ENCODE measurements at places on chromosomes 12 and 14.

DNA sequence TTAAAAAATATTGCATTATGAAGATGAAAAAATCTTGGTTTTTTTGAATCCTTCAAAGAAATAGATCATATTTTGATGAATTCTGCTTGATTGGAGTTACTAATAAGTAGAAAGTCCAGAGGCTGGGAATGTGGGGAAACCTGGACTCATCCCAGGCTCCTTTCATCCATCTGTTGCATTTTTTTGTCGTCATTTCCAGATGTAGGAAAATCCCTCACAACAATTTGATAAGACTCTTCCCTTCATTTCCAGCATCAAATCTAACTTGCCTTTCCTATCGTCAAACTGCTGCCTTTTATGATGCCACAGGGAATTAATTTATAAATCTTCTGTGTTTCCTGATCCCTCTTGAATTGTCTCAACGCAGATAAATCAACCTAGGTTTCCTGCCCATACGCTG, 211.6 kb downstream of the FBXL14 start:
- H3K36me3 ChIP-seq = peaks cover 6% of the 10 kb centered on the region
- H3K4me3 ChIP-seq = no peak overlapping the region
- no peak overlapping the region for H3K27ac ChIP-seq
- peaks cover 2% of the 10 kb centered on the region for H3K4me1 ChIP-seq
- H3K27me3 ChIP-seq = no peaks in the 10 kb centered on the region

DNA sequence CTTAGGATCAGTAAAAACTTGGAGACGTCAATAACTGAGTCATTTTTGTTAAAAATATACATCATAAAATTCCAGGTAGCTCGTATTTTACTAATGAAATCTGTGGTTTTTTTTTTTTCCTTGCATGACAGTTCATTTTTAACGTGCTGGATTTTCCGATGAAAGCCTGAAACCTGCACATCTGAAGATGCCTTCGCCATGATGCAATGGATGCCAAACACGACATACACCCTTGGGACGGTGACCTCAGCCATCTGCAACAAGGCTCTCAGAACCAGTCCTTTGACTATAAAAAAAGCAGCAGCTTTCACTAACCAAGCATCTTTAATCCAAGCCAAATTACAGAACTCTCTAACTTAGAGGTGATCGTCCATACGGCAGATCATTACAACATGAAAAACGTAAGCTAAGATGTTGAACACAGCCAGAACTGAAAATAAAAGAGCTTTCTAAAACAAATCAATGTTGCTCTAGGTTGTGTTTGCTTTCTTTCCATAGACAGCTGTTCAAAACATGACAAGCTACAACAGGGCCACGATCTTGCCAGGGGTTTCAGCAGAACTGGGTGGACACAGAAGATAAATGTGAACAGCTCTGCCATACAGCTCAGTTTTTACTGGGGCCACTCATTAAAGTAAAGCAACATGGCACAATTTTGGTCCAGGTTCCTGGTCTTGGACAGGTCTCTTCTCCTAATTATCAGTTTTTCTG, 7.8 kb downstream of the NIN start:
- no peaks in the 10 kb centered on the region for H3K27me3 ChIP-seq
- H3K4me3 ChIP-seq = peak overlapping the region; percentile 87
- no peak for DNase-seq
- no peaks in the 10 kb centered on the region for H3K36me3 ChIP-seq
- H3K4me1 ChIP-seq = peaks cover 63% of the 10 kb centered on the region

DNA sequence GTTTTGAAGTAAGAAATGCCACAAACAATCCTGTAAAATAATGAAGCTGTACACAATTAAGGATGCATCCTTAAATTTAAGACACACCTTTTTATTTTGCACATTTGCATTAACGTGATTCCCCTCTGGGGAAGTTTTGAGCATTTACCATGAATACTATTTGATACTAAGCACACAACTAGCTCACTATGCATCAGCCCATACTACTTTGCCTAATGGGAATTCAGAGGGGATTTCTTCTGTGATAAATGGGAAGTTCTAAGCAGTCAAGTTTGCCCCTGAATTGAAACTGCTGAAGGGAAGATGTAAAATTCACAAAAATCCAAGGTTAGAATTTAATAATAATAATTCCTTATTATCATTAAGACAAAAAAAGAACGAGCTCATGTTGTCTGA, 27.4 kb downstream of the SINHCAF start:
- DNase-seq = no peak
- no peaks in the 10 kb centered on the region for H3K27me3 ChIP-seq
- peaks cover 19% of the 10 kb centered on the region for H3K4me1 ChIP-seq
- no peak overlapping the region for H3K4me3 ChIP-seq

DNA sequence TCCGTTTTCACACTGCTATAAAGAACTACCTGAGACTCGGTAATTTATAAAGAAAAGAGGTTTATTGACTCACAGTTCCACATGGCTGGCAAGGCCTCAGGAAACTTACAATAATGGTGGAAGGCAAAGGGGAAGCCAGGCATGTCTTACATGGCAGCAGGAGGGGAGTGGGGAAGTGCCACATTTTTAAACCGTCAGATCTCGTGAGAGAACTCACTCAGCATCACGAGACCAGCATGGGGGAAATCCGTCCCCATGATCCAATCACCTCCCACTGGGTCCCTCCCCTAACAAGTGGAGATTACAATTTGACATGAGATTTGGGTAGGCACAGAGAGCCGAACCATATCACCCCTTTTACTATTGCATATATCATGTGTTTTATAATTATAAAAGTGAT, 2.0 kb upstream of the PIGH start:
- H3K4me3 ChIP-seq = no peak overlapping the region
- H3K27ac ChIP-seq = no peak overlapping the region
- no peaks in the 10 kb centered on the region for H3K36me3 ChIP-seq
- peaks cover 22% of the 10 kb centered on the region for H3K4me1 ChIP-seq
- peaks cover 4% of the 10 kb centered on the region for H3K27me3 ChIP-seq

GRCh38 chr14:69838881-69839416, 40.3 kb upstream of the SMOC1 start:
- DNase-seq = no peak
- H3K27ac ChIP-seq = no peak overlapping the region
- no peak overlapping the region for H3K4me3 ChIP-seq
- H3K27me3 ChIP-seq = peaks cover 29% of the 10 kb centered on the region
- H3K4me1 ChIP-seq = no peaks in the 10 kb centered on the region

GRCh38 chr12:92612611-92613010, 90.2 kb upstream of the PLEKHG7 start:
- H3K4me3 ChIP-seq = no peak overlapping the region
- no peak for DNase-seq
- H3K4me1 ChIP-seq = peaks cover 9% of the 10 kb centered on the region
- no peaks in the 10 kb centered on the region for H3K36me3 ChIP-seq
- no peaks in the 10 kb centered on the region for H3K27me3 ChIP-seq

GRCh38 chr12:25583545-25583944, 30.5 kb upstream of the LMNTD1 start:
- no peak for DNase-seq
- H3K4me1 ChIP-seq = no peaks in the 10 kb centered on the region
- no peak overlapping the region for H3K27ac ChIP-seq
- H3K4me3 ChIP-seq = no peak overlapping the region

- no peak overlapping the region for H3K4me3 ChIP-seq
- H3K27me3 ChIP-seq = no peaks in the 10 kb centered on the region
- no peaks in the 10 kb centered on the region for H3K4me1 ChIP-seq
- no peak overlapping the region for H3K27ac ChIP-seq
These were observed 310.4 kb downstream of the ATXN7L3B start for GRCh38 chr12:74848006-74848405.

- no peak overlapping the region for H3K4me3 ChIP-seq
- H3K27me3 ChIP-seq = peaks cover 5% of the 10 kb centered on the region
- H3K4me1 ChIP-seq = no peaks in the 10 kb centered on the region
- DNase-seq = no peak
- H3K36me3 ChIP-seq = no peaks in the 10 kb centered on the region
- no peak overlapping the region for H3K27ac ChIP-seq
These were observed 187.8 kb downstream of the TBX5 start for GRCh38 chr12:114218136-114218535.

DNA sequence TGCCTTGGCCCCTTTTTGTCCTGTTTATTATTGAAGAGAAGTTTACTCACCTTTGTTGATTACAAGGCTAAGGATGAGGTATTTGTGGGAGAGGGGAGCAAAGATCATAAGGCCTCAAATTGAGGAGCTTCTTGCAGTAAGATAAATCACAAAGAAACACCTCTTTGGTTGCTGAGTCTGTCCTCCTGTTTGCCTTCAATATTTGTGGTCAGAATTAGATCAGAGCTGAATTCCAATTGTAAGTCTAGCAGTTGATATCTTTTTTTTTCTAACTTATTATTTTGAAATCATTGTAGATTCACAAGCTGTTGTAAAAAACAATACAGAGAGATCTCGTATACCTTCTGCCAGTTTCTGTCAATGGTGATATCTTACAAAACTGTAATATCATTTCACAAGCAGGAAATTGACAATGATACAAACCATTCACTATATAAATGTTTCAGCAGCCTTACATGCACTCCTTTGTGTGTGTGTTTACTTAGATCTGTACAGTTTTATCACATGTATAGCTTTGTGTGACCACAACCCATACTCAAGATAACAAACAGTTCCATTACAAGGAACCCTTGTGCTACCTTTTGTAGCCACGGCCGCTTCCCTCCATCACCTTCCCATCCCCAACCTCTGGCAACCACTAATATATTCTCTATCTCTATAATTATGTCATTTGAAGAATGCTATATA, 97.4 kb downstream of the KICS2 start:
- H3K4me1 ChIP-seq = no peaks in the 10 kb centered on the region
- no peak overlapping the region for H3K4me3 ChIP-seq
- H3K27ac ChIP-seq = no peak overlapping the region
- H3K27me3 ChIP-seq = peaks cover 28% of the 10 kb centered on the region

DNA sequence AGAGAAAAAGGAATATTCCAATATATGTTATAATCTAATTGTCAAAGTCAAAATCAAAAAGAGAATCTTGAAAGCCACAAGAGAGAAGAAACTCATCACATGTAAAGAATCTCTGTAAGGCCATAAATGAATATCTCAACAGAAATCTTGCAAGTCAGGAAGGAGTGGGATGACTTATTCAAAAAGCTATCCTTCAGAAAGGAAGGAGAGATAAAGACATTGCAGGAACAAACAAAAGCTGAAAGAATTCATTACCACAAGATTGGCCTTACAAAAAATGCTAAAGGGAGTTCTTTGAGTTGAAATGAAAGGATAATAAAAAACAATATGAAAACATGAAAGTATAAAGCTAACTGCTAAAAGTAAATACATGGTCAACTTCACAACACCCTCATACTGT, 286.8 kb downstream of the LRIG3 start:
- no peaks in the 10 kb centered on the region for H3K27me3 ChIP-seq
- H3K4me3 ChIP-seq = no peak overlapping the region
- no peak for DNase-seq
- no peaks in the 10 kb centered on the region for H3K4me1 ChIP-seq

- no peak overlapping the region for H3K4me3 ChIP-seq
- DNase-seq = no peak
- H3K27me3 ChIP-seq = peaks cover 13% of the 10 kb centered on the region
- peaks cover 2% of the 10 kb centered on the region for H3K36me3 ChIP-seq
- peaks cover 2% of the 10 kb centered on the region for H3K4me1 ChIP-seq
- no peak overlapping the region for H3K27ac ChIP-seq
These were observed 216.6 kb downstream of the AKAP6 start for GRCh38 chr14:32545506-32546210.

GRCh38 chr12:4353785-4354208, 25.7 kb downstream of the FGF23 start:
- H3K4me3 ChIP-seq = no peak overlapping the region
- no peaks in the 10 kb centered on the region for H3K27me3 ChIP-seq
- peaks cover 3% of the 10 kb centered on the region for H3K36me3 ChIP-seq
- DNase-seq = peak; percentile 31
- peaks cover 3% of the 10 kb centered on the region for H3K4me1 ChIP-seq

DNA sequence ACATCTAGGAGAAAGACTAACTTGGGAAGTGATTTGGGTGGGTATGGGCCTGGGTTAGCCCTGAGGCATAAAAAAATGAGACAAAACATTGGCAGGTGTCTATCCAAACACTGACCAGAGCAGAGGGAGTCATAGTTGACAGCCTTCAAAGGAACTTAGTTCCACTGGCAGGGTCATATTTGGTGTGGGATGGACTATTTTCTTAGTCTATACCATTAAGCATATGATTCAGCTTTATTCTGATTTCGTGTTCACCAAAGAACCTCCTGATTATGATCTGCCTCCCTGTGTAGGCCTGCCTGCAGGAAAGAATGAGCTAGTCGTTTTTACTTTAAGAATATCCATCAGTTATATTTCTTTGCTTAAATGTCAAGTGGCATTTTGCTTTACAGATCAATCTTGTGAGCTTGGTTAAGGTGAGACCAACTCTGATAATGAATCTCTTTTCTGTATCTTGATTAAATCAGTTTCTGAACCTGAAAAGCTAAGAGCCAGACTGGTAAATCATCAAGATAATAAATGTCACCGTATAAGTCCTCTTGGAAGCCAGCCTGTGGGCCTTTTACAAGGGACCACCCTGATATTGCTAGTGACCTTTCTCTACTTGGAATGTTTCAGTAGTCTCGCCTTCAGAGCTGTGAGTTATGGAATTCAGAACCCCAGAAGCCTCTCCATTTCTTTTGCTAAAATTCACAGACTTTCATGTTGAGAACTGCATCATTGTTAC, 182.9 kb downstream of the MON2 start:
- no peak for DNase-seq
- H3K4me3 ChIP-seq = no peak overlapping the region
- H3K27ac ChIP-seq = no peak overlapping the region
- peaks cover 21% of the 10 kb centered on the region for H3K27me3 ChIP-seq
- H3K36me3 ChIP-seq = no peaks in the 10 kb centered on the region

- H3K27ac ChIP-seq = no peak overlapping the region
- peaks cover 47% of the 10 kb centered on the region for H3K27me3 ChIP-seq
- no peak overlapping the region for H3K4me3 ChIP-seq
- no peak for DNase-seq
- H3K36me3 ChIP-seq = peaks cover 5% of the 10 kb centered on the region
These were observed 154.3 kb downstream of the HELB start for GRCh38 chr12:66456612-66457011.

GRCh38 chr14:105529569-105530284, 3.3 kb downstream of the TMEM121 start:
- H3K27me3 ChIP-seq = peaks cover 7% of the 10 kb centered on the region
- H3K27ac ChIP-seq = no peak overlapping the region
- peaks cover 20% of the 10 kb centered on the region for H3K4me1 ChIP-seq
- H3K36me3 ChIP-seq = no peaks in the 10 kb centered on the region
- H3K4me3 ChIP-seq = peak overlapping the region; percentile 87

All from T-helper 17 cell (primary cell).